Hematopoietic multipotent progenitor cell (in vitro differentiated cells): ENCODE measurements at places on chromosomes 16 and 17.

- no peak for DNase-seq
Measured at GRCh38 chr17:42125565-42125964, 3.0 kb downstream of the HSPB9 start.

GRCh38 chr16:4783251-4783950 is 4.7 kb downstream of the SEPTIN12 start:
- DNase-seq = no peak

DNA sequence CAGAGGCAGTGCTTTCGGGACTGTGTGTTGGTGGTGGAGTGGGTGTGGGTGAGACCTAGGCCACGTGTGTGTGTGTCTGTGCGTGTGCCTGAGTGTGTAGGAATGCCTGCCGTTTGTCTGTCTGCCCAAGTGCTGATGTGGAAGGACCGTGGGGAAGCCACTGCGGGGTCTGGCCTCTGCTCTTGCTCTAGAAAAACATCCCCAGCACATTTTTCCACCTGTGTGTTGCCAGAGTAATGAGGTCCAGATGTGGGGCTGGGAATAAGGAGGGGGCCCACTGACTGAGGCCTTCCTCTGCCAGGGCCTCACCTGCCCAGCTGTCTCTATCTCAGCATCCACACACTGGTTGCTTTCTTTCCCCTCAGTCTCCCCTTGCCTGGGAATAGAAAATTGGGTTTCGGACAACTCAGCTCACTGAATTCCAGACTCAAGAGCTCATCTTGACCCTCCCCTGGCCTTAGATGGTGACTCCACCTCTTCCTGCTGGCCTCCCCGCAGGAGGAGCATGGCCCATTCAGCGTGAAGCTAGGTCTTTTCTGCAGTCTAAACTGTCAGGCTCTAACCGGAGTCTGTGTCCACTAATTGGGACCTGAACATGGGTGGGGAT is 7.6 kb downstream of the SGCA start:
- no peak for DNase-seq

DNA sequence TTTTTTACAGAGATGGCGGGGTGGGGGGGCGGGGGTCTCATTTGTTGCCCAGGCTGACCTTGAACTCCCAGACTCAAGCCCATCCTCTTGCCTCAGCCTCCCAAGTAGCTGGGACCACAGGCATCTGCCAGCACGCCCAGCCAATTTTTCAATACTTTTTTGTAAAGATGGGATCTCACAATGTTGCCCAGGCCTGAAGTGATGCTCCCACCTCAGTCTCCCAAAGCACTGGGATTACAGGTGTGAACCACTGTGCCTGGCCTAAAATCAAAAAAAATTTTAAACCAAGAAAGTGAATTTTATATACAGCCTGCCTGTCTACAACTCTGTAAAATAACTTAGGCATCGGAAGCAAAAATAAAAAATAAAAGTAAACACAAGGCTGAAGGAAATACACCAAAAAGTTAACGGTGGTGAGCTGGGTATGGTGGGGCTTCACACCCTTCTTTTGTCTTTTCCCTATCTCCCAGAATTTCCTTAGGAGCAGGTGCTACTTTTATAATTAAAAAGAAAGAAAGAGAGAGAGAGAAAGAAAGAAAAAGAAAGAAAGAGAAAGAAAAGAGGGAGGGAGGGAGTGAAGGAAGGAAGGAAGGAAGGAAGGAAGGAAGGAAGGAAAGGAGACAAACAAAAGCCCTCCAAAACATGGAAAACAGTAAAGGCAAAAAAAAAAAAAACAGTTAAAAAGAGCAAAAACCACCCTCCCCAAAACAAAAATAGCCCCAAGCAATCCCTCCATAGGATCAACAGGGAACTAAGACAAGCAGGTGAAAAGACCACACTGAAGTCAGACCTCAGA is 51.4 kb downstream of the TBC1D16 start:
- no peak for DNase-seq

DNA sequence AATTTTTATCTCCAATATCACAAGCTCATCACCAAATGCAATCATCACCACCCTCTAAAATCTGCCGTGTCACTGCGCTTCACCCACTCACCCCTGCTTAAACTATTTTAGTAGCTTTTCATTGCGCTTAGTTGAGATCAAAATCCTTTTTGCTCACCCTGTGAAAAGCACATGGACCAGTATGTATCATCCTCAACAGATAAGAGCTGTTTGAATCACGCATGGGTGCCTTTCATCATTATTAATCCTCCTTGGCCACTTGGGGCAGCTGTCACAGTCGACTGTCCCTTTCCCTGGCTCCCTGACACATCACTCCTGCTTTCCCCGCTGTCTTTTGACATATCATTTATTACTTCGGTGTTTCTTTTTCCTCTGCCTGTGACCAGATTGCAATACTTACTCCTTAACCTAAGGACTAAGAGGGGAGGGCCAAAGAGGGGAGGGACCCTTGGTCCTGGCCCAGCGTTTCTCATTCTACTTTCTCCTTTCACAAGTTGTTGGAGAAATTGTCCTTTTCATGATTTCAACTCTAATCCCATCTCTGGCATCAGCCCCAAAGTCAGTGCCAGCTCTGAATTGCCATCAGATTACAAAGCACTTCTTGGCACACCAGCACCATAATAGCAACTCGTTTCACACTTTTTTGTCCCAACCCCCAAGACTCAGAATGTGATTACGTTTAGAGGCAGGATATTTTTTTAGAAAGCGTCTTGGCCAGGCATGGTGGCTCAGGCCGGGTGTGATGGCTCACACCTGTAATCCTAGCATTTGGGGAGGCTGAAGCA is 8.6 kb upstream of the KDM6B start:
- DNase-seq = no peak

- DNase-seq = no peak
Measured at GRCh38 chr16:3640207-3640606, 14.3 kb upstream of the DNASE1 start.

DNA sequence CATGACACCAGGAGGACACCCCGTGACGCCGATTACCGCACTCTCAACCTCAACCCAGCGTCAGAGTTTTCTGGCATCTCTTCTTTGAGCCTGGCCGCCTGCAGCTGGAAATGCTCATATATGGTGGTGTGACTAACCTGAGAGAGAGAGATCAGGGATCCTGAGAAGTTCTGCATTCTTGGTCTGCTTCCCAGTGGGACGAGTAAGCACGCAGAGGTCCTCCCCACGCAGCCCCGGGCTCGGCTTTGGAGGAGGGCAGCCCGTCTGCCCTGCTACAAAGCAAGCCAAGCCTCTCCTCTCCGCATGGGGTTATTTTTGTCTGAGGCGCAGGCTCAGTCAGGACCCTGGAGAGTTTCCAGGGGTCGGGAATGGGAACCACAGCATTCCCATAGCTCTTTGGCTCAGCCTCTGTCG is 16.5 kb downstream of the CRISPLD2 start:
- no peak for DNase-seq

GRCh38 chr17:55661963-55662834 is 60.5 kb downstream of the TMEM100 start:
- no peak for DNase-seq
